Activated CD4-positive, alpha-beta T cell treated with anti-CD3 and anti-CD28 coated beads for 36 hours (primary cell): ENCODE measurements at places on chromosomes 4 and X. TPM values are rescaled to one million over a fixed set of nuclear protein-coding genes. Genes with fewer than 3 reads are reported as not detected.

Gene CFP
- 4.7 TPM for total RNA-seq

Gene ATOH1
- total RNA-seq, result not detected

Gene C4orf50
- 0.05 TPM for total RNA-seq

GRCh38 chrX:131633285-131633917 lies 89.5 kb downstream of the OR13H1 start:
- no peaks in the 10 kb centered on the region for H3K4me1 ChIP-seq
- no peaks in the 10 kb centered on the region for H3K27me3 ChIP-seq
- H3K36me3 ChIP-seq, result no peaks in the 10 kb centered on the region

DNA sequence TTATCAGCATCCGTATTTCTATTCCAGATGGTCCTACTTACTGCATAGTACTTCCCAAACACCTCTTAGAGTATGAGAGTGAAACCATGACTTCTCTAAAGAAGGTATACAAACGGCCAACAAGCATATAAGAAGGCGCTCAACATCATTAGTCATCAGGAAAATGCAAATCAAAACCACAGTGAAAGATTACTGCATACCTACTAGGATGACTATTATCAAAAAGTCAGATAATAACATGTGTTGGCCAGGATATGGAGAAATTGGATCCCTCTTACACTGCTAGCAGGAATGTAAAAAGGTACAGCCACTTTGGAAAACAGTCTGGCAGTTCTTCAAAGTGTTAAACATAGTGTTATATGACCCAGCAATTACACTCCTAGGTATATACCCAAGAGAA lies 215.3 kb upstream of the CXorf66 start:
- no peaks in the 10 kb centered on the region for H3K36me3 ChIP-seq
- H3K4me3 ChIP-seq, result no peak overlapping the region
- no peaks in the 10 kb centered on the region for H3K27me3 ChIP-seq

DNA sequence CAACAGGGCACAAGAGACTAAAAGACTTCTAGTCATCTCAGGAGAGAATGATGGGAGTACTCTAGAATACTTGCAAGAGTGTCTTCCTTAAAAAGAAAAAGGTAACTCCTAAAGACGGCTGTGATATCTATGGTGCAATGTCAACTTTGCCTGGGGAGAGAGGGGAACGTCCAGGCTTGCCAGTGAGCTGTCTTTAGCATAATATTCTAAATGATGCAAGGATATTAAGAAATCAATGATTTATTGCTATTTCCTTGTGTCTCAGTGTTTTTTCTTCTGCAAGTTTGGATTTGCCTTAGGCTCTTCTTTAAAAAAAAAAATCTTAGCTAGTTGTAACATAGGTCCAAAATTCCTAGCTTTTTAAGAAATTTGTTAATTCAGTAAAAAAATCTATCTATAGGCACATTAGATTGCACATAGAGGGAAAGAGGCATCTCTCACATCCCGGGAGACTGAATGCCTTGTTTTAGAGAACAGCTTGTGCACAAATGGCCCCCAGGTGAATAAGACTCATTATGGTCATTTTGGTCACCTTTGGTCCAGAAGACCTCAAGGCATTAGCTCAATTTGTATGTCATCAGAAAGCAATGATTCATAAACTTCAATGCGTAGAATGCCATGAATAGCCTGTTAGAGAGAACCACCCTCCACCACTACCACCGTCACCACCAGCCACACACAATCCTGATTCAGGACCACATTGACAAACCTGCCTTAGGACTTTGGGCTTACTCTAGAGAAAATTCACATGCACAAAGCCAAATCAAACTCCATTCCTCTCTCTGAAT lies 104.1 kb downstream of the PALLD start:
- no peak overlapping the region for H3K4me3 ChIP-seq
- no peak for DNase-seq
- H3K27me3 ChIP-seq, result peaks cover 5% of the 10 kb centered on the region
- H3K27ac ChIP-seq, result no peak overlapping the region
- H3K4me1 ChIP-seq, result no peaks in the 10 kb centered on the region
